Left renal pelvis (tissue), 4 donors: ENCODE measurements at places on chromosomes 13 and 19. TPM values are rescaled to one million over a fixed set of nuclear protein-coding genes. Genes with fewer than 3 reads are reported as not detected.

- DNase-seq: no peak
Observed at GRCh38 chr19:39544226-39544903, 4.4 kb upstream of the EID2 start.

DNA sequence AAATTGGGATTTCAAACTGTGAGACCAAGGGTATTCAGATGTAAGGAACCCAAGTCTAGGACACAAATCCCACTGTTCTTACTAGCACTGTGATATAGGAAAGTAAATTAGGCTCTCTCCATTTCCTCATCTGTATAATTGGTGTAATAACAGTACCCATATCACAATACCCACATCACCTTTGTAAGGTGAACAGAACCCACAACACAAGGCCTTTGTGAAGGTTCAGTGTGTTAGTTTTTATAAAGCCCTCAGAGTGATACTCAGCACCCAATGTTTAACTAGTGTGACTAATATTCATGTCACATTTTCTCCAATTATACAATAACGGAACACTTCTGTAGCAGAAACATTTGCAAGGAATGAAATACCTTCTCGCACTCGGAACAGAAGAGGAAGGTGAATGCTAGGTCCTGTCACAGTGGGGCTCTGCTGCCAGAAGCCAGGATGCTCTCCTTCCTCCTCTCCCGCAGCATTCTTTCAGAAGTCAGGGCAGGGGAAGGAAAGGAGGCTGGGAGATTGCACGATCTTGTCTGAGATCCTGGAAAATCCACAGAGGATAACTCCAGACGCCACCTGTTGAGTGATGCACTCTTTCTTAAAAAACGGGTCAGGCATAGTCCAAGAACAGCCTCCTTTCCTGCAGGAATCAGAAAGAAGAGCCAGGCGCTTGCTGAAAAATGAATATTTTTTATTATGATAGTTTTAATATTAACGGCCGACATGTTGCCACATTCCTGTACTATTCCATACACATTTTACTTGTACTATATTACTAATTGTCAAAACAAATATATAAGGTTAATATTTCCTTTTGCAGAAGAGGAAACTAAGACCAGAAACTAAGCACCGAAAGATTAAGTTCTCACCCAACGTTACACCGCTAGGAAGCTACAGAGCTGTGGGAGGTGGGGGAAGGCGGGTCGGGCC is 762 bp downstream of the ZNF45 start:
- no peak for DNase-seq

DNA sequence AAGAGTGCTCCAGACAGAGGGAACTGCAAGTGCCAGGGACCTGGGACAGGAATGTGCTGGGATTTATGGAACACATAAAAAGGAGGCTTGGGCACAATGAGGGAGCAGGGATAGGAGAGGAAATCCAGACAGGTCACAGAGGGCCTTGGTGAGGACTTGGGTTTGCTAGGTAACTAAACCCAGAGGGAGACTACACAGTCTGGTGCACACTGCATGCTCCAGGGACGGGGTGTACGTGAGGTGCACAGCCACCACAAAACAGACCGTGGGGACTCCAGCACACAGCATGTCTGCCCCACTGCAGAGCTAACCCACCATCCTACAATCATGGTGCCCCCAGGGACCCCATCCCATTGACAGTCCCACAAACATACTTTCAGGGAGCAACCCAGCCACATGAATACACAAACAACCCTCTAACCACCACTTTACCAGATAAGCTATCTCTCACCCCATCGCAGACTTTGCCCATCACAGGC is 5.5 kb upstream of the ZFP36 start:
- no peak for DNase-seq

DNA sequence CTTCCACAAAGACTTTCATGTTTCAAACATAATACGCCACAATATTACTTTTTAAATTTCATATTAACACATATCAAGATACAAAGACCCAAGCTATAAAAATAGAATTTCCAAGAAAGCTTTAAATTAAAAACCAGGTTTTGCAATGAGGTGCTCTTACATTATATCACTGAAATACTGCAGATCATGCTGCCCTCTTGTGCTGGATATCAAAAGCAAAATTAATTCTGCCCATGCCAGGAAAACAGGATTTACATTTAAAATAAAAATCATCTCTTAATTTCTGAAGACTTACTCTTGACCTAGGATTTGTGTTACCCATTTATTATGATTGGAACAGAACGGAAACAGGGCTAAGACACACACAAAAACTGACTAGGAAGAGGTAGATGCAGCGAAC is 145.0 kb downstream of the ABCC4 start:
- DNase-seq: no peak

GRCh38 chr13:113929628-113930615 is 44.0 kb downstream of the C13orf46 start:
- DNase-seq: no peak

- DNase-seq: no peak
Observed at GRCh38 chr19:45815481-45816216, 541 bp upstream of the RSPH6A start.

- no peak for DNase-seq
Observed at GRCh38 chr13:68019901-68020300, 789.8 kb upstream of the PCDH9 start.

GRCh38 chr19:39372941-39373340 is 18.0 kb downstream of the PAF1 start:
- no peak for DNase-seq

DNA sequence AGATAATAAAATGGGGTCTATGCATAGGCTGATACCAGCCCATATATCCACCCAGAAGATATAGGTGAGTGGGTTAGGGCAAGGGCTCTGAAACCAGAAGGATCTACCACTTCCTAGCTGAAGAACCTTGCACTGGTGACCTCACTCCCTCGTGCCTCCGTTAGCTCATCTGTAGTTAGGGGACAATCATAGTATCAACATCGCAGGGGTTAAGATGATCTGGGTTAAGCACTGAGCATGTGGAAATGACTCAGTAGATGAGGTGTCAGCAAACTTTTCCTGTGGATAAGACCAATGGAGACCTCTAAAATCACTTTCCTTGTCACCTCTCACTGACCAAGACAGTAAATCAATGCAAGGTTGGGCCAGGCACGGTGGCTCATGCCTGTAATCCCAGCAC is 30.5 kb downstream of the TNFSF14 start:
- no peak for DNase-seq

GRCh38 chr13:106352850-106353249 is 182.6 kb downstream of the EFNB2 start:
- no peak for DNase-seq

- DNase-seq: no peak
Observed at GRCh38 chr13:19910336-19911072, 47.1 kb upstream of the ZMYM5 start.

DNA sequence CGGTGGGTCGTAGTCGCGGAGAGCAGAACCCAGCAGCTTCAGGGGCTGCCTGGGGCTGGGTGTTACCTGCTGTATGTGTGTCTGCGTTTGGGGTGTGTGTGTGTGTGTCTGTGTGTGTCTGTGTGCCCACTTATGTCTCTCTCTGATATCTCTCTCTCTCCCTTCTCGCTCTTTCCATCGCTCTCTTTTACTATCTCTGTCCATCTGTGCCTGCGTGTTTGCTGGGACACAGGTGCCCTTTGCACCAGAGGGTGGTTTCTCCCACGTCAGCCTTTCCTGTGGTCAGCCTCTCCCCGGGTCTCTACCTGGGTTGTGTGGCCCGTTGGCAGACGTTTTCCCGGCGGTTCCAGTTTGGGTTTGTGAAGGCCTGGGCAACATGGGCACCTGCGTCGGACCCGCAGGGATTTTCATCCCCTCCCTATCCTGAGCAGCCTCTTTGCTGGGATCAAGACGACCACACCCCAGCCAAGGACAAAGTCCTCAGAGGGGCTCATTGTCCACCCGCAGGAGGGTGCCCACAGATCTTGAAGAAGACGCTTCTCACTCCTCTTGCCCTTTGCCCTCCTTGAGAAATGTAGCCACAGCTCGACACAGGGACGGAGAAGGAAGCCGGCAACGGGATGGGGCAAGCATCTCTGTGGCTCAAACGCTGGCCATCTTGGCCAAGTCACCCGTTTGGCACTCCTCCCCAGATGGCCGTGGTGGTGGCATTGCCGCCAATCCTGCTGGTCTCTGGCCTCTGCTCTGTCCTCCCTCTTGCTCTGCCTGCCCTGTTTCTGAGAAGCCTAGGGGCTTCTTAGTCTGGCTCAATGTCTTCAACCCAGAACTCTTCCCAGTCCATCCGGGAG is 43.3 kb downstream of the ZNF146 start:
- DNase-seq: no peak

- DNase-seq: no peak
Observed at GRCh38 chr19:39082167-39082566, 2.0 kb upstream of the ACP7 start.

- DNase-seq: no peak
Observed at GRCh38 chr19:55253842-55254624, 4.8 kb downstream of the PPP6R1 start.

GRCh38 chr19:5692723-5693194 is 2.7 kb downstream of the RPL36 start:
- no peak for DNase-seq

GRCh38 chr13:45361596-45362206 is 20.7 kb upstream of the TPT1 start:
- DNase-seq: no peak

GRCh38 chr13:113378825-113379224 is 14.9 kb upstream of the GRTP1 start:
- DNase-seq: no peak

Gene SULT2A1
- polyA plus RNA-seq: not detected

Gene BCKDHA
- polyA plus RNA-seq: 17.8 TPM

Gene ZNF841
- polyA plus RNA-seq: 15.7 TPM

Gene S1PR2
- polyA plus RNA-seq: 14.0 TPM

Gene FBL
- 335 TPM for polyA plus RNA-seq

Gene SERP2
- polyA plus RNA-seq: 9.2 TPM

Gene PINLYP
- polyA plus RNA-seq: 21.0 TPM
